ENCODE measurements at places on chromosomes 7 and 10.
A peak's percentile ranks its signal among the peaks of the same experiment; 100 is the strongest.

DNA sequence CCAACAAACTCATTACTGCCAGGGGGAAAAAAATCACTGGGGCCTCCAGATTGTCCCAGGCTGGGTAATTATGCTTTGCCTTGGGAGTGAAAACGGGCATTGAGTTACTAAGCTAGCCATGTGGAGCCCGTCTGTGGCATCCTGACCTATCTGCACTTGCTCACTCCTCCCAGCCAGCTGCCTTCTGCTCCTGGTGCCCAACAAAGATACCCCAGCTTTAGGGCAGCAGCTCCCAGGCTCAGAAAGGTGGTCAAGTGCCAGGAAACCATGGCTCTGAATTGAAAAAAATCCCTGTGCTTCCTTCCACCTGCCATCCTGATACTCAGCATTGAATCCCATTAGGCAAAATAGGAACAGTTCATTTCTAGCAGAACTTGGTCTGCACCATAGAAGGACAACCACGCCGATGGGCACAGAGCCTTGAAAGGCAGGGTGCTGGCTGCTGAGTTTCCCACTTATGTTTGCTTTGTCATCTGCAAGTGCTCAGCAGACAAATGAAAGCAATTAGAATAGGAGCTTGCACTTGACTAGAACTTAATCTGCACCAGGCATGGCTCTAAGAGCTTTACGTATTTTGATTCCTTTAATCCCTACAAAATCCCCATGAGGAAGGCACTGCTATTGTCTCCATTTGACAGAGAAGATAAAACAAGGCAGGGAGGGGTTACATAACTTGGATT, 42.8 kb downstream of the HSPA12A start:
- DNase-seq, result no peak

- no peak for DNase-seq
These were observed 119.3 kb upstream of the PRKCQ start for GRCh38 chr10:6699336-6699735.

DNA sequence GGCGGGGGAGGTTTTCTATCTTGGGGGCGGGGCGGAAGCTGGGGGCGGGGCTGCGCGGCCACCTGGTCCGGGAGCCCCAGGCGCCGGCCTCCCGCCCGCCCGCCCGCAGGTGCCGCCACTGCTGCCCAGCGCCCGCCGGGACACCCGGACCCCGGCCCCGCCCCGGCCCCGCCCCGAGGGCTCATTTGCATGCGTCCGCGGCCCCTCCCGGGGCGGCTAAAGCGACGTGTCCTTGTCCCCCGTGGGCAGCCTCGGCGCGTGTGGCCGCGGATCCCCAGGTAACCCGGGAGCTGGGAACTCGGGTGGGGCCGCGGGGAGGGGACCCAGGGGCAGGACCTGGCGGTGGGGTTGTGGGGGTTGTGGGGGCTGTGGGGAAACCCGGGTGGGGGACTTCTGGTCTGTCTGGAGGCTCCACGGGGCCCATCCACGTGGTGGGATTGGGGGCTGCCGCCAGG, at the start of gene BHLHA15:
Gene BHLHA15 (plus strand): TSS at position 219 of the 455 bp plus-strand sequence. CDS start 871 bp downstream, outside the sequence.
- peak; percentile 79 for DNase-seq

GRCh38 chr7:102415685-102416225, 17.6 kb upstream of the ORAI2 start:
- no peak for DNase-seq

- no peak for DNase-seq
These were observed 107.4 kb downstream of the GSAP start for GRCh38 chr7:77308792-77309191.

GRCh38 chr10:69715156-69715898, 85.3 kb downstream of the FAM241B start:
- DNase-seq, result no peak

GRCh38 chr10:77176232-77176631, 461.4 kb downstream of the KCNMA1 start:
- no peak for DNase-seq

DNA sequence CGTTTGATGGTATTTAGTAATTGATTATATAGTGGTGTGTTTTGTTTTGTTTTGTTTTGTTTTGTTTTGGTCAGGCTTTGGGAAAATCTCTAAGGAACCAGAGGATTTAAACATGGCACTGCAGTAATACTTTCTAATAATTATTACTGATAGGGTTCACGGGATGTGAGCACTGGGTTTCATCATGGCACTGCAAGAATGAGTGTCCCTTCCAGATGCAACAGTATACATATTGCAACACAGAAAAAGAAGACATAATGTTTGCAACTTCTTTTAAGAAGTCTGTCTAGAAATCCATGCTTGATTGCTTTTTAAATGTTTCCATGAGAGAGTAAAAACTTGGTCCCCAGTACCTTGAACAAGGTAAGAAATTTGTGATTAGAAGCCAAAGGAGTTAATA, 2.2 kb upstream of the CDCA7L start:
- no peak for DNase-seq

GRCh38 chr7:150978126-150978789, at the start of gene KCNH2:
Gene KCNH2 (minus strand): TSS chr7:150978321. CDS start chr7:150977913, 408 bp downstream.
- DNase-seq, result no peak

- no peak for DNase-seq
These were observed 104.2 kb upstream of the SDK1 start for GRCh38 chr7:3196629-3197400.

GRCh38 chr10:14683256-14683655, 91.4 kb downstream of the FAM107B start:
- DNase-seq, result no peak

DNA sequence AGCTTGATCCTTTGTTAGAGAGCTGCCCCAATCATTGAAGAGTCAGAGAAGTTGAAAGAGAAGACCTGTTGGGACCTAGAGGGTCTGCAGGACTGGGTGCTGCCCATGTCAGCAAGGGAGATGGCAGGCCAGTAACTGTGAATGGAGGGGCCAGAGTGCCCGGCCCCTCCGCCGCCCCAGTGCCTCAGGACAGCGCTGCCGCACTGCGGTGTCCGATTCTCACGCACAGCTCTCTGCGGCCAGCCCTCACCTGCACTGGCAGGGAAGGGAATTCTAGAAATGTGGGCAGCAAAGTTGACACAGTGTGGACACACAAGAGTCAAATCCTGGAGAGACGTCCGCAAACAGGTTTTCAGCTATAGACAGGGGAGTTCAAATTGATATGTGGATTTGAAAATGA, 373.5 kb downstream of the TCERG1L start:
- DNase-seq, result no peak

DNA sequence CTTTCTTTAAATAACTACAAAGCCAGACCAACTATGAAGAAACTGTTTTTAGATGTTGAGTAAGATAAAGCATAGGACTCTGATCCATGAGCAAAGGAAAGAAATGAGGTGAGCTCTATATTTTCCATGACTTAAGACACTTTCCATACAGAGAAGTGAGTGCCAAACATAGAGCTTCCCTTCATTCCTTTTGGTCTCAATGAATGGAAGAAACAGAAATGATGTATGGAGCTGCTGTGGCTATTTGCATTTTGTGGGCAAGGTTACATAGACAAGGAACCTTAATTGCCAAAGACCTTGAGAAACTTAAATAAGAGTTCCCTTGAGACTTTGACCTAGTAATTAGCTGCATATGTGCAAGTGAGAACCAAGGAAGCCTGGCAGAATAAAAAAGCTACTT, 1152.2 kb downstream of the XPNPEP1 start:
- DNase-seq, result no peak

DNA sequence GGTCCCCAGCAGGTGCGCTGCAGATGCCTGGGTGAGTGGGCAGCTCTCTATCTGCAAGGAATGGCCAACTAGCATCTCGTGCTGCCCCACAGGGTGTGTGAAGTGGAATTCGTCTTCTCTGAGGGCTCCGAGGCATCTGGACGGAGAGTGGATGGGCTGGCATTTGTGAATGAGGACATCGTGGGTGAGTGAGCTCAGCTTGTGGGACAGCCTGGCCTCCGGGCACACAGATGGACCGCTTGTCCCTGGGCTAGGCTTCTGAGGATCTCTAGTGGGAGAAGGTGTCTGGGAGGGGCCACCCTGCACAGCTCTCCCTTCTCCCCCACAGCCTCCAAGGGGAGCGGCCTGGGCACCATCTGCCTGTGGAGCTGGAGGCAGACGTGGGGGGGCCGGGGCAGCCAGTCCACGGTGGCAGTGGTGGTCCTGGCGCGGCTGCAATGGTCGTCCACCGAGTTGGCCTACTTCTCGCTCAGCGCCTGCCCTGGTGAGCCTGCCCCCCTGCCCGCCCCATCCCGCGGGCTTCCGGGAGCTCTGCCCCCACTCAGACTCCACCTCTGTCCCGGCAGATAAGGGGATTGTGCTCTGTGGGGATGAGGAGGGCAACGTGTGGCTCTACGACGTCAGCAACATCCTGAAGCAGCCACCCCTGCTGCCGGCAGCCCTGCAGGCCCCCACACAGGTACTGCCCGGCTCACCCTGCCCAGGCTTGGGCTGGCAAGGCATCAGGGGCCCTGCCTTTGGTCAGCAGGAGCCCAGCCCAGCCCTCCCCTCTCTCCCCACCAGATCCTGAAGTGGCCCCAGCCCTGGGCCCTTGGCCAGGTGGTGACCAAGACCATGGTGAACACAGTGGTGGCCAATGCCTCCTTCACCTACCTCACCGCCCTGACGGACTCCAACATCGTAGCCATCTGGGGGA, 6.3 kb downstream of the POLR2J start:
- no peak for DNase-seq

- DNase-seq, result no peak
These were observed 32.3 kb downstream of the CDK1 start for GRCh38 chr10:60810437-60811182.

DNA sequence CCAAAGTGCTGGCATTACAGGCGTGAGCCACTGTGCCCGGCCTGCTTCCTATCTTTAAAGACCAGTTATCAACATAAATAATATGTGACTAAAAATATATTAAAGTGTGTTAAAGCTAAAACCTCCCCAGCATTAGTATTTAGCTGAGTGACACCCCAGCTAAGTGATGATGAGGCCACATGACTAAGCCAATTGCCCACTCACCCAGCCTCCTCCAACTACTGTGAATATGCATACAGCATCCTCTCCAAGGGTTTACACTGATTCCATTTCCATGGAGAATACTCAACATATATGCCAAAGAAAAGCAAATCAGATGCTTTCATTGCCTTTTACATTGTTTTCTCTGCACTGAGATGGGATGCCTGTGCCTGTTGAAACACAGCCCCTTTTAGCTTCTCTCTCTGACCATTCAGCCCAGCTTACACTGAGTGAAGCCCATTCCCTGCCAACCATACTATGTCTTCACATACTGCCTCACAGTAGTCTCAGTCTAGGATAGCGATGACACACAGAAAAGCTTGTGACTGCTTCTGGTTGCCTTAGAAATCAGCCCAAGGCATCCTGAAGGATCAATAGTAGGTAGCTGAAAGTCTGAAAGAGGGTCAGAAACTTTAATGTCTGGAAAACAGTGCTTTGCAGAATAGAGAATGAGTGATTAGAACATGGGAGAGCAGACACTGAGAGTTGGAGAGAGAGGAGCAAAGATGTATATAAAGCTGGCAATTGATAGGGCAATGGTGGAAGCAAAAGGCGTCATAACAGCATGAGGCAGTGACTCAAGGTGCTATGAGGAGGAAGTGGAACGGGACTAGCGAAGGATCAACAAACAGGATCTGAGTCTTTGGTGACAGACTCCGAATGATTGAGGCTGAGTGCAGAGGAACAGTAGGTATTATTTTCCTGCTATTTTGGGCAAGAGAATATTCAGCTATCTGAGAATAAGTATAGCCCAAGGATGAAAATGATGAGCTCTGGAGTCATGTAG, 19.8 kb upstream of the ATE1 start:
- no peak for DNase-seq

DNA sequence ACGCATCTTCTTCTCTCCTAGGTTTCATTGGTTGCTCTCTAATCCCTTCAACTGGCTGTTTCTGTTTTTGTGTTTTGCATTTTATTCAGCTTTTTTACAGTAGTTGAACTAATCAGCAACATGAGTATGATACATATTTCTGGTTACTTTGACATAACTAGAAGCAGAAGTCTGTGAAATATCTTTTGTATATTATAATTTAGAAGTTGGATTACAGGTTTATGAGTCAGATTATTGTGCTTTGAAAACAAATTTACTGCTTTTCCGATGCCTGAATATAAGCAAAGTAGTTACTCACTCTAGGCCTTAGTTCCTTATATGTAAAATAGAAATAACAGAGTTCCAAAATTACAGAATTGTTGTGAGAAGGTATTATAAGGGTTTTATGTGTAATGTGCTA, 96.2 kb upstream of the MEOX2 start:
- DNase-seq, result no peak

DNA sequence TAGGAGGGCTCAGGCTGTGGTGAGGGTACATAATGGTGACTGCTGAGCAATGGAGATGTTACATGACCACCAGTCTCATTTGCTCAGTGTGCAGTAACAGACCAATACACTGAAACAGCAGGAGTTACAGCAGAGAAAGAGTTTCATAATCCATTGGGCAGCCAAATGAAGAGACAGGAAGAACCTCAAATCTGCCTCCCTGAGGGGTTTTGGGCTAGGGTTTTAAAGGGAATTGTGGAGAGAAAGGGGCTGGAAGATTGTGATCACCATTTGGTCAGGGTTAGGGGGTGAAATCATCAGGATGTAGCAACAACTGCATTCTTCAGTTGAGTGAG, 838.3 kb downstream of the GRID1 start:
- no peak for DNase-seq

GRCh38 chr7:129617652-129618051, 6.1 kb downstream of the NRF1 start:
- no peak for DNase-seq

DNA sequence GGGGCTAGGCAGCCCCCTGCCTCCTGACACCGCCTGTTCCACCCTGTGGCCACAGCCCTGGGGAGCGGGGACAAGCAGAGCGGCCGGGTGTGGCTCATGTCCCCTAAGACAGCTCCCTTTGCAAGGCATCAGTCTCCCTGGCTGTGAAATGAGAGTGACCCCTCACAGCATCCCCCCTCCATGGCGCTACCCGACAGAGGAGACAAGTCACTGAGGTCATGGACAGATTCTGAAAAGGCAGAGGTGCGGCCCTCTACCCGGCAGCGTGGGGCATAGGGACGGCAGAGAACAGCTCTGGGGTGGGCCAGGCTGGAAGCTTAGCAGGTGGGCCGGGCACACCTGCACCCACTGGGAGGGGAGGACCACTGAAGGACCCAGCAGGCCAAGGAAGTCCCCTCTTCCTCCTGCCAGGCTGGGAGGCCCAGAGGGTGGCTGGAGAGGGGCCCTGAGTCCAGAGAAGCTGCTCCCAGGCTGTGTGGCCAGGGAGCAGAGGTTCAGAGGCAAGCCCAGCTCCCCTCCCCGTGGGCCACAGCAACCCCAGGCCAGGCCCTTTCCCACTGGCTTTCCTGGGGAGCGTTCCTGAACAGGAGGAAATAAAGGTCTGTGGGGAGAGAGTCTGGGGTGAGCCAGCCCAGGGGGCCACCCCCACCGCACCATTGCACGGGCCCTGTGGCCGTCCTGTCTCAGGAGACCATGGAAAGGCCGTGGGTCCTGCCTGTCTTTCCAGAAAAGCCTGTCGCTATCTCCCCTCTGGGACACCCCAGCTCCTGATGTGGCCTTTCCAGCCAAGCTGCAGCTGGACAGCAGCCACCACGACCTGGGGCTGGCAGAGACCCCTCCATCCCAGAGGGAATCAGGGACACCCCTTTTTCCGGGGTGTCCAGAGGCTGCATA, 1.7 kb downstream of the ADAP1 start:
- no peak for DNase-seq

All from GM19239 (cell line).